ENCODE measurements at places on chromosomes 7 and 10.
A peak's percentile ranks its signal among the peaks of the same experiment; 100 is the strongest.

DNA sequence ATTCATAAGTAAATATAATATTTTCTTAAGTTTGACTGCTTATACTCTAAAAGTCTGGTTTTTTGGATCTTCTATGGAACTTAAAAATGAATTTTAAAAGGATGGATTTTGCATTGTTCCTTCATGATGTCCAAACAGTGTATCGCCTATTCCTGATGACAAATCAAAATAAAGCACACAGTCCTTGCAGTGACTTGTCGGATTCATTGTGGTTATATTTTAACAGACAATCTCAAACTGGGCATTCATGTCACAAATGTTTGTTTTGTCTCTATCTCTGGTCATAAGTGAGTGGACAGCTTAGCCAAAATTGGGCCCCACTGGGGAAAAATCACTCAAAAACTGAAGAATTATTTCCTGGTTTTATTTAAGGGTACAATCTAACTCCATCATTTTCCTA is 74.8 kb downstream of the LMBR1 start:
- no peak for DNase-seq

DNA sequence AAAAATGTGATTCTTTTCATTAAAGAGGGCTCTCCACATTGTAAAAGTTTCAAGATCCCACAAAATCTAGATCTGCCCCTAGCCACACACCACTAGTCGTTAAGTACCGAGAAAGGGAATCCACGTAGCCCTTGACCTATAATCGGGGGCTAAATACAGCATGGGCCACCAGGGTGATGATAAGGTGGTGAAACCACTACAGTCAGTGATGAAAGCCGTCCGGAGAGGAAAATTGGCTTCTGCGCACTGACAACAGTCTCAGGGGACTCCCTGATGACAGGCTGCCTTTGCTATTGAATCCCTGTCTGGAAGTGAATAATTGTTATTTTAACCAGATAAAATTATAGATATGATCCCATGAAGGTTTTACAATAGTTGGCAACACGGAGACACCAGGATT is 4.6 kb downstream of the TECTB start:
- DNase-seq, result no peak

DNA sequence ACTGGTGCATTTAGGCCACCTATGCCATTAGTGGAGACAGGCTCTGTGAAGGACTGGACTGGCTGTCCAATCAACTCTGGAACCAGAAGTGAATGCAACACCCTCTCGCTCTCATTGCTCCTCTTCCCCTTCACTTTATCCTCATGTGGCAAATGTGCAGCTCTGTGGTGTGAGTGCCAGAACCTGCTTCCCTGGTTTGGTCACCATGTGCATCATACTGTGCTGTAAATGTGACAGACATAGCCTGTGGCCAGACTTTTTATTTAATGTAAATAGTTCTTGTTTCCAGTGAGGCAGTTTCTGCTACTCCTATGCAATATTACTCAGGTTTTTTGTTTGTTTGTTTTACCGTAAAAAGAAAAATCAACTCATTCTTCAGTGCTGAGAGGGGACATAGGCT is 73.0 kb upstream of the PPP1R9A start:
- DNase-seq, result no peak

- peak; percentile 84 for DNase-seq
Measured at GRCh38 chr10:112782200-112782907, 167.7 kb upstream of the TCF7L2 start.

Measured in left ventricle myocardium superior (tissue), 1 donor.